ENCODE measurements at places on chromosomes 1 and 21. TPM values are rescaled to one million over a fixed set of nuclear protein-coding genes. Genes with fewer than 3 reads are reported as not detected.

Gene PRSS38
- not detected for total RNA-seq

Gene C1orf210
- total RNA-seq, result 0.99 TPM

Gene ATP1A2
- total RNA-seq, result 20.7 TPM

Gene WNT2B
- 4.7 TPM for total RNA-seq

Gene PHTF1
- total RNA-seq, result 8.0 TPM

Gene CD1B
- not detected for total RNA-seq

Gene A3GALT2
- not detected for total RNA-seq

Gene RPL22
- 261 TPM for total RNA-seq

Gene SPATA6
- total RNA-seq, result 24.4 TPM

Gene KRTAP19-1
- total RNA-seq, result 11.4 TPM

Gene KANK4
- total RNA-seq, result 10.1 TPM

Gene DIO1
- not detected for total RNA-seq

Gene GUCA2B
- total RNA-seq, result not detected

Gene LMOD1
- 7.4 TPM for total RNA-seq

Gene FCRL1
- 0.39 TPM for total RNA-seq

Gene ZNF672
- 11.2 TPM for total RNA-seq

Gene NPHS2
- total RNA-seq, result not detected

Gene APOBEC4
- total RNA-seq, result not detected

Gene DDR2
- 61.7 TPM for total RNA-seq

Gene RAD54L
- total RNA-seq, result 4.6 TPM

Gene LCE3D
- 1.9 TPM for total RNA-seq

Gene ARMH1
- total RNA-seq, result 3.6 TPM

Gene EXTL1
- 0.69 TPM for total RNA-seq

Gene HIPK1
- 33.9 TPM for total RNA-seq

Gene S100B
- 22.7 TPM for total RNA-seq

Gene CCDC30
- 1.8 TPM for total RNA-seq

Gene SZRD1
- total RNA-seq, result 19.3 TPM

Gene CLCNKB
- total RNA-seq, result 0.20 TPM

Gene ZMYM1
- total RNA-seq, result 21.5 TPM

Gene OR6F1
- not detected for total RNA-seq

Gene CACNA1E
- 2.4 TPM for total RNA-seq

Gene FAM229A
- total RNA-seq, result 1.2 TPM

Gene TBX19
- total RNA-seq, result 1.9 TPM

Gene RIIAD1
- not detected for total RNA-seq

Gene KIF21B
- 1.6 TPM for total RNA-seq

Gene TMEM183A
- total RNA-seq, result 44.7 TPM

Gene AGBL4
- 0.30 TPM for total RNA-seq

Gene CD84
- 3.8 TPM for total RNA-seq

Gene ANXA9
- total RNA-seq, result 4.7 TPM

Gene PLXNA2
- 13.5 TPM for total RNA-seq

Gene RPTN
- total RNA-seq, result 4.4 TPM

Gene TAS1R1
- total RNA-seq, result 0.59 TPM

Gene SLFNL1
- 0.30 TPM for total RNA-seq

Gene TSPAN1
- total RNA-seq, result 0.39 TPM

Gene ANGPTL3
- total RNA-seq, result not detected

Gene KCNK2
- total RNA-seq, result 6.6 TPM

Gene RBP7
- 11.6 TPM for total RNA-seq

Gene OPTC
- not detected for total RNA-seq

Gene IFNGR2
- total RNA-seq, result 63.1 TPM

Gene MROH7
- total RNA-seq, result 2.4 TPM
